Fibroblast of skin of scalp (primary cell): ENCODE measurements at places on chromosomes 3 and 15.

GRCh38 chr15:44598892-44599291 lies 61.9 kb downstream of the EIF3J start:
- DNase-seq = peak; percentile 11

- no peak for DNase-seq
These were observed 944.3 kb downstream of the NTRK3 start for GRCh38 chr15:87312221-87312620.

DNA sequence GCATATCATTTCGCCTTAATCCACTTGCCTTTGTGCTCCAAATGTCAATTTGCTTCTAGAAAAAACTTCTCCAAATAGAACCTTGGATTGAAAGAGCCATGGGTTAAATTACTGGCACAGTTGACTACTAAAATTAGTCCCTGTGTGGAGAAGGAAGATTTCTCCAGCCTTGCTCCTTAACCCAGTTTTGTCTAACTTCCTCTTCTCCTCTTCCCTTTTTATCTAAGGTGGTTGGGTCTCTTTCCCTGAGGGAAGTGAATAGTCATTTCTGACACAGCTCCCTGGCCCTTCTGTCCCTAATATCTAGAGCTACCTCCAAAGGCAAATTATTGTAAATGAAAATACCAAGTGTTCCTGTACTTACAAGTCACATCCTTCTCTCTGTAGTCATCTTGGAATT lies 527.9 kb upstream of the TBL1XR1 start:
- no peak for DNase-seq

DNA sequence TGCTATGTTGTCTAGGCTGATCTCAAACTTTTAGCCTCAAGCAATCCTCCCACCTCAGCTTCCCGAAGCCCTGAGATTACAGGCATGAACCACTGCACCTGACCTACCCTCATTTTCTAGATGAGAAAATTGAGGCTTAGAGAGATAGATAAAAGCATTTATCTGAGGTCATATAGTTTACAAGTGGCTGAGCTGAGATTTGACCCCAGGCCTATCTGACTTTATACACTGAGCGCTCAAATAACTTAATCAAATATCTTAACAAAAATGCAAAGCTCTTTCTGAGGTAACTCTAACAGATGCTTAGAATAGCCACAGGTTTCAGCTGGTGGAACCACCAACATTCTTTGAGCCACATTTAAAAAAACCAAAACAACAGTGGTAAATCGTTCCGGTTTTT lies 5.5 kb downstream of the PLS1 start:
- DNase-seq = no peak

DNA sequence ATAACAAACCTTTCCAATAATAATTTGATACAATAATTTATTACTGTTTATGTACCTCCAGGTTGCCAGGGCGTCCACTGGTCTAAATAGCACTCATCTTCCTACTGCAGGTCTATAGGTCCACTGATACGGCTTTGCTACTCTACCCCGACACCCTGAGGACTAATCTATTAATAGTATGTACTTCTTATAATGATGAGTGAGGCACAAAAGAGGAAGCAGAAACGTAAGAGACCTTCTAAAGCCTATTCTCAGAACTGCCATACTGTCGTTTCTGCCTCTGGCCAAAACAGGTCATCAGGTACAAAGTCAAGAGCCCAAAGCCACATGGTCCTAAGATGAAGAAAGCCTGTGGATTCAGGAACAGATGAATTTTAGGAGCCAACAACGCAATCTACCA lies 163.2 kb upstream of the GRM7 start:
- DNase-seq = no peak

DNA sequence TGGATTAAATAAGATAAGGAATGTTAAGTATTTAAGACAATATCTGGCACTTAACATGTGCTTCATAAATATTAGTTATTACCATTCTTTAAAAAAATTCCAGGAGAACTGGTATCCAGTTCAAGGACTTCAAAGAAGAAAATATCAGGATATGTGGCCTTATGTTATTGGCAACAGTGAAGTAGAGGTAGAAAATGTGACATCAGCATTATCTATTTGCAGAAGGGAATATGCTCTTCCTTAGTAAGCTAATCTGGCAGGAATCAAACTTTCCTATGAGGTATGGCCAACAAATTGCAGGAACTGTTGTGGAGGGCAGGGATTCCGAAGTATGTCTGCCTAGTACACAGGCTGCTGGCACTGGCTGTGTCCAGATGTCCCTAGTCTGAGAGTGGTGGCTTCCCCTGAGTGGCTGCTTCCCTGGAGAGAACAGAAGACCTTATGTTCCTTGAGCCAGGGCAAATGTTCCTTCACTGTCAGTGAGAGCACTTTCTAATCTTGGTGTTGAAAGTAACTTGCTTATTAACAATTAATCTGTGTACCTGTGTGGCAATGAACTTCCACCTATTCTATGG lies 351.7 kb upstream of the THRB start:
- no peak for DNase-seq

- no peak for DNase-seq
These were observed 101.8 kb downstream of the SCN11A start for GRCh38 chr3:38949994-38950393.

DNA sequence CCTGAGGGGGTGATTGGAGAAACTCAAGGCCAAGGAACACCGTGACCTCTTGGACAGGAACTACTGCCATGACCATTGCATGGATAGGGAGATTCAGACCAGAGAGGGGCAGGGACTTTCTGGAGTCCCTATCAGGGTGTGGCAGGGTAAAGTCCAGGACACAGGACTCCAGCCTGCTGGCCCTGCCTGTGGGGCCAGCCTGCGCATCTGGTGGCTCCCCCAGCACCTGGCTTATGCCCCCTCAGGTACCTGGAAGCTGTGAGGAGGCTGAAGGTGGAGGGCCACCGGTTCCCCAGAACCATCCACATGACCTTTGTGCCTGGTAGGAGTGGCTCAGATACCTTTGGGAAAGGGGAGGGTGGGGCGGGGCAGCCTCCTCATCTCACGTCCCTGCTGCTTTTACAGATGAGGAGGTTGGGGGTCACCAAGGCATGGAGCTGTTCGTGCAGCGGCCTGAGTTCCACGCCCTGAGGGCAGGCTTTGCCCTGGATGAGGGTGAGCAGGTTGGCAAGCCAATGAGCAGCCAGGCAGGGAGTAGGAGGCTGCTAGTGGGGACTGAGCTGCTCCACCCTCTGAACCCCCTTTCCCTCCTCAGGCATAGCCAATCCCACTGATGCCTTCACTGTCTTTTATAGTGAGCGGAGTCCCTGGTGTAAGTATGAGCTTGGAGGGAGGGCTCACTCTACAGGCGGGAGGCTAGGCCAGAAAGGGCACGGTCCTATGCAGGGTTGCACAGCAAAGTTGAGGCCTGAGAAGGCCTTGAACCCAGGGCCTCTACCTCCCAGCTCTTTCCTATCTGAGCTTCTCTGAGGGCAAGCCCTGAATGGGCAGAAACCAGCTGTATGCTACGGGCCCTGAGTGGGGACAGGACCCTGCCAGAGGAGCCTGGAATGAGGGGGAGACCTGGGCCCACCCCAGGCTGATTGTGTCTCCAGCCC lies 2.9 kb downstream of the ACY1 start:
- DNase-seq = no peak

- DNase-seq = no peak
These were observed 2.3 kb downstream of the ANXA2 start for GRCh38 chr15:60395276-60396011.

DNA sequence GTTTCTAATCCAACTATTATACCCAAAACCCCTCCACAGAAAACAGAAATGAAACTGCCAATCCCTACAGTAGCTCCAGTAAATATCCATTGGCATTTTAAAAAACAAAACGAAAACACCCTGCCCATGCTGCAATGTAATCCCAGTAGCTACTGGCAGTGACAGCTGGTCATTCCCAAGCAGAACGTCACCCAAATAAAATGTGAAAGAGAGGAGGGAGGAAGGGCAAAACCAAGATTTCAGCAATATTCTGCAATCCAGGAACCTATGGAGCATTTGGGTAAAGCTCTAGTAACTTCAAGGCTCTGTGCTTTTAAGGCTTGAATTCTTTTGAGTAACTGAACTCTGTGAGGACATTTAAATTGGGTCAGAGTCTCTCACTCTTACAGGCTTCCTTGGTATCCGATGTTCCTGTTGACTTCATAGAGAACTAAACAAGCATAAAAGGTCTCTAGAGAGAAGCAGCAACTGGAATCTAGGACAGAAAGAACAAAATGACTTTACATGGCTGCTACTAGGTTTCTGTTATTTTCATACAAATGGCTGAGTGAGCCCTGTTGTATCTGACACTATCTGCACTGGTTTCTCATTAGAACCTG lies 136.2 kb downstream of the TNIK start:
- peak; percentile 44 for DNase-seq

DNA sequence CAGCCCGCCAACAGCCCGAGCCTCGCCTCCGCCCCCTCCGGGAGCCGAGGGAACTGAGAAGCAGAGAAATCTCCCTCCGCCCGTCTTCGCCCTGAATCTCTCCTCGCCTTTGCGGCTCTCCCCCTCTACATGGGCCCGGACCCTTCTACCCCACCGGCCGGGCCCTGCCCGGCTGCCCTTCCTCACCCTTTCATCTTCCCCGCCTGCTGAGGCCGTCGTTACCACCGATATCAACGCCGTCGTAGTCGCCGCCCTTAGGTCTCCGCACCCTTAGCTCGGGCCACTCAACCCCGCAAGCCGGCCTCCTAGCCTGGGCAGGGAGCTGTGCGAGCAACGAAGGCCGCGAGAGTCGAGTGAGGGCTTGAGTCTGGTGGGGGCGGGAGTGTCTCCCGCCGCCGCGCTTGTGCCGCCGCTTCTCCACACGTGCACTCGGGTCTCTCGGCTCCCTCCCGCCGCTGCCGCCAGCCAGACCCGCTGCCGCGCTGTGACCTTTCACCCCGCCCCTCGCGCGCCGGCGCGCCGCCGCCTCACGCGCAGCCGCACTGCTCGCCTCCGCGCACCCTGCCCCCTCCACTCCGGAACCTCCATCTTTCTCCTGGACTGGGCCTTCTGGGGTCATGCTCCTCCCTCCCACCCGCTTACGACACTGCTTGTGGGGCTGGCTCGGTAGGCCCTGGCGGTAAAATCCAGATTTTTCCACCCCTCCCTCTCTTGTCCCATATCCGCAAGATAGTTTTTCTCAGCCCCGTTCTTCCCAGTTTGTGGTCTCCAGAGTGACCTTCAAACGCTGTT lies at the start of gene NAA50:
NAA50 (minus strand) TSS at position 494 of the 792 bp plus-strand sequence; CDS start at position 194, 300 bp downstream.
- peak; percentile 95 for DNase-seq

GRCh38 chr15:66502491-66502890 lies 2.2 kb downstream of the RPL4 start:
- DNase-seq = no peak

- DNase-seq = no peak
These were observed 13.1 kb upstream of the WWTR1 start for GRCh38 chr3:149670742-149671492.

DNA sequence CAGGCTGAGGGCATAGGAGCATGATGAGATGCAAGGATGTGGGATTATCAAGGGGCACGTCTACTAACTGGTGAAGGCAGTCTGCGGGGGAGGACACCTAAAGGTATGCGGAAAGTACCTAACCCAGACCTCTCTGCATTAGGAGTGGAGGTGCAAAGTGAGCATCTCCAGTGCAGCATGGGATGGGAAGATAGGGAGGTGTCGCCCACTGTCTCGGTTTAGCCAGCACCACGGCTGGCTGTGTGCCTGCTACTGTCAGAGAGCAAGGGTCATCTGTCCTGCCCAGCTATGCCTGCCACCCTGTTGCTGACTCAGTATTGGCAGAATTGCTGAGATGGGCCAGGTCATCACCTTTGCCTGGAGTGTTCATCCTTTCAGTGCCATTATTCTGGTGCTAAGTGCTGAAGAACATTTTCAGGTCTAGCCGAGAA lies 40.1 kb downstream of the OXNAD1 start:
- DNase-seq = no peak

DNA sequence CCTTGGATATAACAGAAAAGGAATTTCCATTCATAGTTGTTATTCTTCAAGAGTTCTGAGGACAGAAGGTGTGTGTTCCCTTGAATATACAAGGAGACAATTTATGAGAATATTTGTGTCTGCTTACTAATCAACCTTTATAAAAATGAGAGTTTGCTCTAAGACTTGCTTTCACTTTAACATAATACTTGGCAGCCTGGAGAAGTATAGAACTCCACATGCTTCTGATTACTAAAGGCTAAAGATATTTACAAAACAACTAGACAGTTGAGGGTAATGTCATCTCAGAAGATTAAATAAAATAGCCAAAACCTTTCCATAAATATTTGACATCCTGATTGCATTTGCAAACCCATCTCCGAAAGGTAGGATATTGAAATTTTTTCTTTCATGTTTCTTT lies 727.1 kb upstream of the NAALADL2 start:
- peak; percentile 2 for DNase-seq

DNA sequence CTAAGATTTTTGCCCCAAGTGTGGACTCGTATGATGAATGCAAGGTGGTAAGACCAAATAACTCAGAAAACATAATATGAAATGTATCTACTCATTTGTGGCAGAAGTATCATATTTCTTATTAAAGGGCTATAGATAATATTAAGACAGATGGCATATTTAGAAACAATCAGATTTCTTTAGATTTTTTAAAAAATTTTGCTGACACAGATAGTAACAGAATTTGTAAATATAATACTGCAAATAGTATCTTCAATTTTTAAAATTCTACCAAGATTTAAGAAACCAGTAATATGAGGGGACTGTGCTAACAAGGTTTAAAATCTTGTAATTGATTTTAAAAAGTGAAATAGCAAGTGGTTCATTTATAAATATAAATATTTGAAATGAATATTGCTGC lies 1064.1 kb downstream of the DIPK2A start:
- DNase-seq = no peak

DNA sequence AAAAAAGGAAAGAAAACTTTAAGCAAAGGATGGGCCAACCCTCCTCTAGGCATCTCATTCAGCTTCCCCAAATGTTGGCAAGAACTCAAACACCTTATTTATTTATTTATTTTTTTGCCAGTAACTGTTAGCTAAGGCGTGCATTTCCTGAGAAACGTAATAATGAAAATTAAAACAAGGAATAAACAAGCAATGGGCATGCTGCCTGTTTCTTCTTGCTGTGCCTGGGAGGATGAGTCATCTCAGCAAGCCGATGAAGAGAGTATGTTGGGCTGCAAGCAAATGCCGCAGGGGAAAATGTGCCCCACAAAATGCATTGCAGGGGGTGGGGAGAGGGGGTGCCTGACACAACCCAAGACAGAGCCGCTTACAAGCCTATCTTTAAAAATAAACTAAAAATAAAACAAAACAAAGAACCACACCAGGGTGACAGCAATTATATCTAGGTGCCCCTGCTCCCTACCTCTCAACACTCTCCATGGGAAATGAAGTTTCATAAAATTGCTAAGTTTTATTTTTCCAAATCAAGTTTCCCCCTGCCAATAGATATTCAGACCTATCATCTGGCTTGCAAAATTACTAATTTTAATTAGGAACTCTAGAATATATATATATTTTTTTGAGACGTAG lies 40.3 kb downstream of the EIF4E3 start:
- peak; percentile 83 for DNase-seq
